Activated CD8-positive, alpha-beta memory T cell treated with anti-CD3 and anti-CD28 coated beads for 24 hours (primary cell): ENCODE measurements at places on chromosomes 1 and 21.

- no peak for DNase-seq
These were observed 43.2 kb upstream of the TACSTD2 start for GRCh38 chr1:58620259-58620658.

DNA sequence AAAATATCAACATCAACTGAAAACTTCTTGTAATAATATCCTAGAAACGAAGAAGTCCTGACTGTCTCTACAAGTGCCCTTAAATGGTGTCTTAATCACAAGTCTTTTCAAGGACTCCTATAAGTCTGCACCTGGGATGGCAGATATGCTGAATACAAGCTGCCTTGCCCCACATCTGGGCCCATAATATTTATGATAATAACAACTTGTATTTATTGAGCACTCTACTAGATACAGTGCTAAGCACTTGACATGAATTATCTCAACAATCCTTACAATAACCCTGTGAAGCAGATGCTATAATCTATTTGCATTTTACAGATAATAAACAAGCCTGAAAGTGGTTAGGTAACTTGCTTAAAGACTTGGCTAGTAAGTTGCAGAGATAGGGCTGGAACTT is 78.0 kb upstream of the ZNF648 start:
- no peak for DNase-seq

DNA sequence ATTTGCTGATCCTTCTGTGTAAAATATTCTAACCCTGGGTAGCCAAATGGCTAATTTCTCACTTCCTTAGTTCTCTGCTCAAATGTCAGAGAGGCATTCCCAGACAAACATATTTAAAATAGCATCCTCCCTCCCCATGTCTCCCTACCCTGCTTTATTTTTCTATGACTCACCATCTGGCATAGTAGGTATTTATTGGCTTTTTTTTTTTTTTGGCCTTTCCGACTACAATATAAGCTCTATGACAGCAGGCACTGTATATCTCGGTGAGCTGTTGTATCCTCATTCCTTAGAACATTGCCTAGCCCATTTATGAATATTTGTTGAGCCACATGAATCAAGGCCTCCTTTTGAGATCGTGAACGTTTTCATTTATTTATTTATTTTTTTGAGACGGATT is 1.5 kb upstream of the NEK7 start:
- DNase-seq, result no peak

- no peak for DNase-seq
These were observed 28.0 kb upstream of the GLIS1 start for GRCh38 chr1:53766831-53767405.

- DNase-seq, result no peak
These were observed 101.6 kb downstream of the GABPA start for GRCh38 chr21:25836396-25836795.

GRCh38 chr21:26754853-26755252 is 90.4 kb downstream of the ADAMTS1 start:
- no peak for DNase-seq

- no peak for DNase-seq
These were observed 842 bp upstream of the ZC3H12A start for GRCh38 chr1:37473431-37474045.

GRCh38 chr21:27024971-27025370 is 58.1 kb upstream of the ADAMTS5 start:
- no peak for DNase-seq

- DNase-seq, result no peak
These were observed 40.2 kb upstream of the ST6GALNAC5 start for GRCh38 chr1:76827066-76827465.

DNA sequence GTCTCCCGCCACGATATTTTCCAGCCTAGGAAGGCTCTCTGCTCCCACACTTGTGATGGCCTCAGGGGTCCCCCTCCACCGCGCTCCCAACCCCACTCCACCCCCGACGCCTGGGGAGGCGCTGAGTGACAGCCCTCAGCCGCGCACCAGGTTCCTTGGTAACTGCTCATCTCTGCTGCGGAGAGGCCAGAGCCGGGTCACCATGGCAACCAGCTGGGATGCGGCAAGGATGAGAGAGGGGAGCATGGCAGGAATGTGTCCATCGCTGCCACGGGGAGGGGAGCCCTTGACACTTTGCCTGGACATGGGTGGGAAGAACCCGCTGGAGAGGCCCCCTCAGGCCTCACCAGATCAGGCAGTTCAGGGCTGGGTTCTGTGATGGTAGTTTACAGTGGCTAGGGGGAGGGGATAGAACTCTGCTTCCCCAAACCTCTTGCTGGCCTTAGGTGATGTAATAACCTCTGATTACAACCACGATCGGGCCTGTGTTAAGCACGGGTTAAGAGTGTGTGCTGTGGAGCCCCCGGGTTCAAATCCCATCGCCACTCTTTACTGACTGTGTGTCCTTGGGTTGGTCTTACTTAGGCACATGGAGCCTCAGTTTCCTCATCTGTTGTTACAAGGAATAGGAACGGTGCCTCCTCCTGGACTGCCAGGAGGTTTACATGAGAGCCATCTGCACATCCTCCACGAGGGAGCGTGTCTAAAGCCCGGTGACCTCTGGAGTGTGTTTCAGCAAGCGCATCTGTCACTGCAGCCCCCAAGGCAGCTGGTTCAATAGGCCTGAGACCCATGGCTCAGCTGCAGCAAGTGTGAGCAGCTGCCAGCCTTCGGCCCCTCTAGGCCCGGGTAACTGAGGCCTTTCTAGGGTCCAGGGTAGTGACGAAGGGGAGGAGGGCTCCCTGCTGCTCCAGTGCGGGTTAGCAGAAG is 6.3 kb downstream of the KIF17 start:
- DNase-seq, result no peak

DNA sequence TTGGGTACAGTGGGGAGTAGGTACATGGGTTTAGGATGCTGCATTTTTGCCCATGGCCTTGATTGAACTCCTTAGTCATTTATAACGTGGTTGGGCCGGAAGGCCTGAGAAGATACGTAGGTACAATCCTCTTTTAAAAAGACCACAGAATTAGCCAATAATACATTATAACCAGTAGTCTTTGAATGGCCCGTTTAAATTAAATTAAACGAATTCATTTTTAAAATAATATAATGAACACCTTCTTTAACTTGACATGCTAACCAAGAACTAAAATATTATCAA is 20.1 kb upstream of the ADAR start:
- no peak for DNase-seq

- peak; percentile 90 for DNase-seq
These were observed 626 bp downstream of the PTP4A2 start for GRCh38 chr1:31937300-31938183.

- no peak for DNase-seq
These were observed 134.7 kb downstream of the PSMG1 start for GRCh38 chr21:39048574-39048973.

DNA sequence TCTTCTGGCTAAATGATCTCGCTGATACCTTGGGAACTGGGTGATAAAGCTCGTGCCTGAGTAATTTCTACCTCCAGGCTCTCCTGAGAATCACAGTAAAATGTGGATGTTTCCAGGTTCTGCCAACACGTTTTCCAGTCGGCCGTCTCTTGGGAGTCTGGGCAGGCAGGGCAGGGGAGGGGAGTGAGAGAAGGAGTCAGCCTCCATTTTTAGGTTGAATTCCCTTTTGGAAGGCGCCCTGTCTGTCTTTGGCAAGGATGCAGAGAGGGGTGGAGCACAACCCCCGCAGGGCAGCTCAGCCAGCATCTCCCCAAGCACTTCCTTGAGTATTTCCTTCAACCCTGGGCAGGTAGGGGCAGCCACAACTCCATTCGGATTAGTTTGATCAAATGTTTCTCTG is 15.5 kb upstream of the ACTRT2 start:
- DNase-seq, result no peak

- DNase-seq, result no peak
These were observed 238.1 kb downstream of the KAZN start for GRCh38 chr1:14836426-14837140.

DNA sequence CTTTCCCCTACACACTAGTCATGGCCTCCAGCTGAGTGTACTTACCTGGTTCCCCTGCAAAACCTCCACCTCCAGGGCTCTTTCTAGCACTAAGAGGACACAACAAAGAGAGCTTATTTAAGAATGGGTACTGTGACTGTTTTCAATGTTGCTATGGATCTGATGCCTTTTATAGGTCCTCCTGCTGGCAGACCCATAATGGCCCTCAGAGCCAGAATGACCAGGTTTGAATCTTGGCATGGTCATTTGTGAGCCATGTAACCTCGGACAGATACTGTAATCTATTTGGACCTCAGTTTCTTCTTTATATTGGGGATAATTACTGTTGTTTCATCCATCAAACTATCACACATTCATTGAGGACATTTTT is 137.6 kb upstream of the USP24 start:
- DNase-seq, result no peak

GRCh38 chr21:18722193-18722592 is 318.6 kb upstream of the TMPRSS15 start:
- no peak for DNase-seq

- no peak for DNase-seq
These were observed 16.1 kb upstream of the ATP1B1 start for GRCh38 chr1:169090308-169090899.

- peak; percentile 97 for DNase-seq
These were observed 45.3 kb downstream of the MRPL39 start for GRCh38 chr21:25561668-25562641.

DNA sequence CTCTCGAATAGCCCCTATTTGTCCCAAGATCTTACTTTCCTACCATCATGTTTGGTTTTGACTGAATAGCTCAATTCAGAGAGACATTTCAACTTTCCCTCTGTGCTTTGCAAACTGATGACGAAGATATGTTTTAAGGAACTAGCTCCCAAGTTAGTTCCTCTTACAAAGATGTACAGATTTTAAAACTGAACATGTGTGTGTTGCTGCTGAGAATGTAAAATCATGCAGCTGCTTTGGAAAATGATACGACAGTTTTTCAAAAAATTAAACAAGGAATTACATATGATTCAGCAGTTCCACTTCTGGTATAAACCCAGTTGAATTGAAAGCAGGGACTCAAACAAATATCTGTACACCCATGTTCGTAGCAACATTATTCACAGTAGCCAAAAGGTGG is 33.6 kb downstream of the KIF26B start:
- no peak for DNase-seq

DNA sequence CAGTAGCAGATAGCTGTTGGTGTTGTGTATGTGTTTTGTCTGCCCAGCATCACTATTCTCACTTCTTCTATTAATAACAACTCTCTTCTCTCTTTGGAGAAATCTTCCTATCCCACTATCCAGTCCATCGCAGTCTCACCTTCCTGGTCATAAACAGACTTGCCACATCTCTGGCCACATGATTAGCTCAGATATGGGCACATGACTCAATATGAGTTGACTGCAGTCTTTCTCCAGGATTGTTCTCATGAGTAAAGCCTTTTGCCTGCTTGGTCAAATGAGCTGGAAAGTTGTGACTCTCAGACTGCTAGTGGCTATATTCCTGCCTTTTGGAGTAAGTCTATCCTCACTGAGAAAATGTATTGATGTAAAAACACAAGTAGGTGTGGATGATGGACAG is 32.9 kb upstream of the TADA1 start:
- no peak for DNase-seq

- no peak for DNase-seq
These were observed 68.1 kb downstream of the SH3BGR start for GRCh38 chr21:39519835-39520234.

GRCh38 chr1:101130673-101131072 is 105.1 kb upstream of the DPH5 start:
- DNase-seq, result no peak

- no peak for DNase-seq
These were observed 25.7 kb downstream of the TRIM33 start for GRCh38 chr1:114485286-114485685.

- DNase-seq, result no peak
These were observed 2.2 kb downstream of the TGFB2 start for GRCh38 chr1:218347336-218347722.

GRCh38 chr1:45375104-45376090 is 35.2 kb upstream of the MUTYH start:
- DNase-seq, result no peak

DNA sequence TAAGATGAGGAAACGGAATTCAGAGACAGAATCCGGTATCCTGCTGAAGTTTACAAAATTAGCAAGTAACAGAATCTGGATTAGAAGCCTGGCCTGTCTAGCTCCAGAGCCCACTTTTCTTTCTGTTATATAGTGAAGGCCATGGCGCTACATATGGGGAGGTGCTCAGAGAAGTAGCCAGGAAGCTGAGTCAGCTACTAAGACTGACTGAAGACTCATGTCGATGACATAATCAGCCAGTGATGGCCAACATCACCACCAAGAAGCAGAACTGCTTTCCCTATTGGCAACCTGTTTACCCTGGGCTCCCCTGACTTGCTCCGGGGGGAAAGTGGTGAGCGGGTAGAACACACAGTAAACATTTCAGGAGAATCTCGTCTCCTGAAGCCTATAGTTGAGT is 18.8 kb downstream of the LRRC52 start:
- DNase-seq, result no peak

DNA sequence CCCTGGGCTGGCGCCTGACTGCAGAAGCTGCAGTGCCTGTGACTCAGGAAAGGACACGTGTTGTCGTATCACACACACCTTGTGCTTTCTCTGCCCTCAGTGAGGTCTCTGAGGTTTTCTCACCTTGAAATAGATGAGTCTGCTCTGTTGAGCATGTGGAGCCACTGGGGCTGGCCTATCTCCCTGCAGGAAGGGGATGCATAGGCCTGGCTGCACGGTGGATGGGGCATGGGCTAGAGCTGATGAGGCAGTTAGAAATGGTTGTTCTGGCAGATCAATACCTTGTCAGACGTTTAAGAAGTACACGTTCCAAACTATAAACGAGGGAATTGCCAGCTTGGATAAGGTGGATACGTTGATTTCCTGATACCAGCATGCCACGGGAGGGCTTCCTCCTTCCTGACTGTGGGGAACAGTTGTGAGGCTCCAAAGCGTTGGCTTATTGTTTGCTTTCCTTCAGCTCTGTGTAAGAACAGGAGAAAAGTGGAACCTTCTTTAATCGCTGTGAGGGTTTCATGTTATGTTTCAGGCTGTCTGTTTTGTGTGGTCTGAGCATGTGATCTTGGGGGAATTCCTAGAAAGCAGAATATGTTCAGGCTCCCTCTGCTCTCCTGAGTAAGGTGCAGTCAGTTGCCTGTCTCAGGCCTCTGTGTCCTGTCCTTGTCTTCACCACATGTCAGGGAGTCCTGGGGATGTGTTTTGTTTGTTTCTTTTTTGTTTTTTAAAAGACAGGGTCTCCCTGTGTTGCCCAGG is 44.8 kb downstream of the PCNT start:
- peak; percentile 76 for DNase-seq

DNA sequence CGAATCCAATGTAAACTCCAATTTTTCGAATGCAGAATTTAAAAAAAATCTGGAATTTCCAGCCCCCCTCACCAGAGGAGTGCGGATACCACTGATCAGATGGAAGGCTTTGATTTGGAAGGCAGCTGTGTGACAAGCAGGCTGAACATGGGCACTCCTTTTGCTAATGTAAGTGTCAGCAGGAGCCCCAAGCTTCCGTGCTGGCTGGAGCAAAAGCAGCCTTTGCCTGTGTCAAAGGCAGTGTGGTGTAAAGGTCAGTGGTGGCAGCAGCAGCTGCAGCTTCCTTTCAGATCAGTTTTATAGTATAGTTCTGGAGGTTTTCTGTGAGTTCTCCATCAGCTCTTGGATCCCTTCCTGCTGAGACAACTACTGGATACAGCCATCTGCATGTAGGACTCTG is 259.9 kb downstream of the CTH start:
- DNase-seq, result no peak

- no peak for DNase-seq
These were observed 107.6 kb downstream of the ETS2 start for GRCh38 chr21:38913120-38913892.
